ENCODE measurements at places on chromosomes 4 and X. TPM values are rescaled to one million over a fixed set of nuclear protein-coding genes. Genes with fewer than 3 reads are reported as not detected.

MAGEE1 gene
- total RNA-seq: 1.8 TPM

- DNase-seq: no peak
These were observed 126.7 kb downstream of the RBM47 start for GRCh38 chr4:40502934-40503333.

DNA sequence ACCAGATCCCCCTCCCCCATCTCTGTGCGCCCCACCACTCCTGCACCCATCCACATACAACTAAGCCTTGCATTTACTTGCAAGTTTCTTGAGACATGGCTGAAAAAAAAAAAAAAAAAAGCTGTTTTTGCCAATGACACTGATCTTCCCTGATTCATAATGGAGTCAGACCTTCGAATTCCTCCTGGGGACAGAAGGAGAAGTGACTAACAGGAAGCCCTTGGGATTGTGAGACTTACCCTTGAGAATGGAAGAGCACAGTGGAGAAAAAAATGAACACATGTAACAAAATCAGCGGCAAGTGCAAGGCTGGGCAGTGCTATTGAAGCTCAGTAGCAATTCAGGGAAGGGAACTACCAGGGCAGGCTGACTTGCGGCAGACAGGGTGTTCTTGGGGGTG lies 288.4 kb downstream of the BCOR start:
- no peak for DNase-seq

PLXNB3 gene
- total RNA-seq: 2.3 TPM

DCLK2 gene
- total RNA-seq: 13.4 TPM

DKK2 gene
- total RNA-seq: 1.5 TPM

DNA sequence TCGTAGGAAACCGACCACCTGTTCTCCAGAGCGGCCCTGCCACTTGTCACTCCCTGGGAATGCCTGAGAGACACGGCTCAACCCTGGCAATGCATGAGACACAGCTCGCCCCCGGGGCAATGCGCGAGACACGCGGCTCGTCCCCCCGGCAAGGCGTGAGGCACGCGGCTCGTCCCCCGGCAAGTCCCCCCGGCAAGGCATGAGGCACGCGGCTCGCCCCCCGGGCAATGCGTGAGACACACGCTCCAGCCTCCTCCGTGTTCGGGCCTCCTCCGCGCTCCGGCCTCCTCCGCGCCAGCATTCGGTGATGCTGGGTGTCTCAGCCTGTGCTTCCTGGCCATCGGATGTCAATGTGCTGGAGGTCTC lies 27.5 kb upstream of the CPLX1 start:
- no peak for DNase-seq

- no peak for DNase-seq
These were observed 20.6 kb downstream of the CCNQ start for GRCh38 chrX:153578200-153578835.

- DNase-seq: no peak
These were observed 813.5 kb upstream of the SLIT2 start for GRCh38 chr4:19438233-19438632.

DNA sequence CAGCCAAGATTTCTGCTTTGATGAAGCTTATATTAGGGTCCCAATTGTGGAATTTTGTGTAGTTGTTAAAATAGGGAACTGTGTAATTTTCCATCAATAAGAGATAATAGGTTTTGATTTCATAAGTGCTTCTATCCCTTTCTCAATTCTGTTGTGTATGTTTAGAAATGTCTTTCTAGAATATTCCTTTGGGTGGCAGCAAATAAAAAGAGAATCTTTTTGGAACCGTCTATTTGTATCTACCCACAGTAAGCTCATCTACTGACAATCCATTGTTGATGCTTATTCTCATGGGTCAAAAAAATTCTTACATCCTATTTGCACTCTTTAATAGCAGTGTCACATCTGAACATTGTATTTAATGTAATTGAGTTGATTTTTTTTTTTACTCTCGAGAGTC lies 61.7 kb downstream of the TMA16 start:
- no peak for DNase-seq

DNA sequence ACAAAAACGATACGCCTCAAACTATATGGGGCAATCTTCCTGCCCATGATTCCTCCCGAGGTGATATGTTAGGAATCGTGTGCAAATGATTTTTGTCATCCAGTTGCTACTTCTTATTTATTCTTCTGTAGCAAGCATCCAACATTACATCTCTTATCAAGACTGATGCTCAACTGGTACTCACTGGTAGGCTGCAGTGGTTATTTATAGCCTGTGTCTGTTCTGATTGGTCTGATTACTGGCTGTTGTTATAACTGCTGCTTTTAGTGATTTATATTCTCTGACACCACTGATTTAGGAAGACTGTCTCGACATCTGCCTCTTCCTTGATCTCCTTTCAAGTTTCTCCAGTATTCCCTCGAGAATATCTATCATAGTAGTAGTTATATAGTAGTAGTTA lies 165.8 kb downstream of the LARP7 start:
- no peak for DNase-seq

DNA sequence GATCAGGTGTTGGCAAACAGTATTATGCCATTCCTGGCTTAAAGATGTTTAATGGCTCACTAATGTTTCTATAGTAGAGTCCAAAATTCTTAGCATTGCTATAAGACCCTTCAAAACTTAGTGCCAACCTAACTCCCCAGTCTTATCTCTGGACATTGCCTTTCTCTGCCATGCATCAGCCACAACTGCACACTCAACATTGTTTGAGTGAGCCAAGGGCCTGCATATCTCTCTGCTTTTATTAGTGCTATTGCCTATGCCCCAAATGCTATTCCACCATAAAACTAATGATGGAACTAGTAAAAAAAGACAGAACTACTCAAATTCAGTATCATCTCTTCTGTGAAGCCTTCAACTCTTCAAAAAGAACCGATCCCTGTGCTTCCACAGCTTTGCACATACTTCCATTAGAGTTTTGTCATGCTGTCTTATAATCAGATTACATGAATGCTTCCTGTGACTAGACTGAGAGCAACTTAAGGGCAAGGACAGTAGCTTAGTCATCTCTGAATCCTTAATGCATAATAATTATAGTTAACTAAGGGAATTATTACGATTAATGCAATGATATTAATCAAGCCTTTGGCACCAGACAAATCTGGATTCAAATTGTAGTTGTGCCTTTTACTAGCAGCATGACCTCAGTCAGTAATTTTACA lies 53.7 kb downstream of the CHM start:
- no peak for DNase-seq

DNA sequence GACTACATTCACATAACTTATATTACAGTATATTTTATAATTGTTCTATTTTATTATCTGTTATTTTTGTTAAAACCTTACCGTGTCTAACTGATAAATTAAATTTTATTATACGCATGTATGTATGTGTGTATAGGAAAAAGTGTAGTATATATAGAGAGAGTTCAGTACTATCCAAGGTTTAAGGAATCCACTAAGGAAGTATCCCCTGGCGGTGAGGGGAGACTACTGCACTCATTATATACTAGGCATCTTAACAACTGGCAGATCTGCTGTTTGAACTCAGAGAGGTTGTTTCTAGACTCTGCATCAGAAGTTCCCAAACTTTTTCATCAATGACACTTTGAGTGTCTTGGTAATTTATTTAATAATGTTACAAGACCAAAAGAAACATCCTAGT lies 70.9 kb downstream of the NDST4 start:
- no peak for DNase-seq

TLR2 gene
- total RNA-seq: 19.1 TPM

GRCh38 chr4:7519638-7520376 lies 85.1 kb upstream of the PSAPL1 start:
- DNase-seq: no peak

GRCh38 chrX:626745-627509 lies 3.7 kb upstream of the SHOX start:
- no peak for DNase-seq

DNA sequence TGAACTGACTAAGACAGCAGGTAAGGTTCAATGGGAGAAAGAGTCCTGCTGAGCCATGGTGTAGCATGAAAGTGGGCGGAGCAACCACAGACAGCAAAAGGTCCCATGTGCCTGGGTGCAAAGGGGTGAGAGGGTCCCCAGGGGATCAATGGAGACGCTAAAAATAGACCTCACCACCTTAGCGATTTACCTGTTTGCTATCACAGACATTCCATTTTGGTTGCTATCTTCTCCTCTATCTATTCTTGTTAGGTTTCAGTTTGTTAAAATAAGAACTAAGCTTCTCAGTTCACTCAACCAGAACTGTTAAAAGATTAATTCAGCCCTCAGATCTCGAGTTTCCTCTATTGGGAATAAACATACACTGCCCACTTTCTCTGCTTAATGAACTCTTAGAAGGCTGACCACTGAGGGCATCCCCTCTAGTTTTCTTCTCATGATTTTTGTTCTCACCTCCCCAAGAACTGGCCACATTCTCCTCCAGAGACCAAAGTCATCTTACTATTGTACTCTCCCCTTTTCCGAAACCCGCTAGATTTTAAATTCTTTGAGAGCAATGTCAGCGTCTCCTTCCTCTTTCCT lies 136.7 kb downstream of the PARM1 start:
- no peak for DNase-seq

DNA sequence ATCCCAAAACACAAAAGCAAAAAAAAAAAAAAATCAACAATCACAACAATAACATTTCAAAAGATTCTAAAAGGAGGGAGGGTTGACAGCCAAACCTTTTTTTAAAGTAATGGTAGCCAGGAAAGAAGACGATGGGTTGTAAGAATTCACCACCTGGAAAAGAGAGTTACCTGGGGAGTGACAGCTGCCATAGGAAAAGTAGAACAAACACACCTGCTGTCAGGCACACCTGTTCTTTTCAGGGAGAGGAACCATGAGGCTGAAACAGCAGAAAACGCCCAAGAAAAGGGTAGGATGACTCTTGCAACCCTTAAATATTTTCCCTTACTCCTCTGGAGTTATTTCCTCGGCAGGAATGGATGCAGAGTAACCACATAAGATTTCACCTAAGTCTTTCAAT lies 388.4 kb upstream of the TEX13C start:
- no peak for DNase-seq

GRCh38 chr4:7239844-7240243 lies 47.5 kb downstream of the SORCS2 start:
- no peak for DNase-seq

DNA sequence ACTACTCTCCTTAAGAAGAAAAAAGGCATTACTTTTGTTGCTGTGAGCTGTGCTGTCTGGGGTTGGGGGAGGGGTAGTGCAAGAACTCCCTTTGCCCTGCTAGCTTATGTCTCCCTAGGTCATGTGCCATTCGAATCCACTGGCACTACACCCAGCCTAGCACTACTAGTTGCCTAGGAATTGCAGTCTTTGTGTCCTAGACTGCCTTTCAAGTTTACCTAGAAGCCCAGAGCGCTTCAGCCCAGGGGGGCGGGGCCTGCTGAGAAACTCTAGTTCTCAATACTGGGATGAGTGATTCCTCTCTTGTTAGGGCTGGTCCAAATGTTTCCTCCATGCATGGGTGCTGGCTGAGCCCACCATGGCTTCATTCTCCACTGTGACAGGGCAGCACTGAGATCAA lies 1011.5 kb downstream of the PCDH19 start:
- DNase-seq: no peak

DNA sequence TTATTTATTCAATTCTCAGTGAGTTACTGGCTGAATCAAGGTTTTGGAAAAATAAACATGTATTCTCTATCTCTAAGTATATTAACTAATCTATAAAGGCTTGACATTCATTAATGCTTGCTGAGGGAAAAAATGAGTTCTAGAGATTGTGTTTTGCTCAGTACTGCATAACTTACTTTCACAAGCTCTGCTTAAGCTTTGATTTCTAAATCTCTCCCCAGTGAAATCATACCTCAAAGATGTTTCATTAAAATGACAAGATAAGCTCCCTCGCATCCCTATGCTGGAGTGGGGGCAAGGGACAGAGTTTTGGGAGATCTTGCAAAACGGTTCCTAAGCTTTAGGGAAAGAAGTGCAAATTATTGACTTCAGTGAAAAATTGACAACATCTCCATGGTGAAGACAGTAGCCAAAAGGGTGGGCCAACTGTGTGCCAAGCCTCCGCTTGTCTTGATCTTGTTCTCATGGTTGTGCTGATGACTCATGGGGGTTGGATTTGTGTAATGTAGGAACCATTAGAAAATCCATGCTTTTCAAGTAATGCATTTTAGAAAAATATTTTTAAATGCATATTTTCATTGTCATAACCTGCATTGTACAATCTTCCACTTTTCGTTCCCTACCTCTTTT lies 521.4 kb downstream of the RPA4 start:
- no peak for DNase-seq

GPRASP1 gene
- 49.9 TPM for total RNA-seq

DNA sequence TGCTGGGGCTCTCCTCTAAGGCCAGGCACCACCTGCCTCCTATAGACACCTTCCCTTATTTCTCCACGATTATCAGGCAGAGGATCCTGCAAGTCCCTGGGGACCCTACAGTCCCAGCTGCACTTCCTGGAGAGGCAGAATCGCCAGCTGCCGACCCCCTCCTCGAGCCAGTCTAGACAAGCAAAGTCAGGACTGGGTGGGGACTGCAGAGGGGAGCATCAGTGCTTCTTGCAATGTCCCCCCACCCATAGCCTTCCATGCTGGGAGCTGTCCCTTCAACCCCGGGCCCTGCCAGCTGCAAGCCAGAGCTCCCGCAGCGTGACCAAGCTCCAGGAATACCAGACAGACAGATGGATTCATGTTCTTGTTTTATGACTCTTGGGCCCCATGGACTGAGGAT lies 1.4 kb upstream of the CRMP1 start:
- DNase-seq: no peak

DNA sequence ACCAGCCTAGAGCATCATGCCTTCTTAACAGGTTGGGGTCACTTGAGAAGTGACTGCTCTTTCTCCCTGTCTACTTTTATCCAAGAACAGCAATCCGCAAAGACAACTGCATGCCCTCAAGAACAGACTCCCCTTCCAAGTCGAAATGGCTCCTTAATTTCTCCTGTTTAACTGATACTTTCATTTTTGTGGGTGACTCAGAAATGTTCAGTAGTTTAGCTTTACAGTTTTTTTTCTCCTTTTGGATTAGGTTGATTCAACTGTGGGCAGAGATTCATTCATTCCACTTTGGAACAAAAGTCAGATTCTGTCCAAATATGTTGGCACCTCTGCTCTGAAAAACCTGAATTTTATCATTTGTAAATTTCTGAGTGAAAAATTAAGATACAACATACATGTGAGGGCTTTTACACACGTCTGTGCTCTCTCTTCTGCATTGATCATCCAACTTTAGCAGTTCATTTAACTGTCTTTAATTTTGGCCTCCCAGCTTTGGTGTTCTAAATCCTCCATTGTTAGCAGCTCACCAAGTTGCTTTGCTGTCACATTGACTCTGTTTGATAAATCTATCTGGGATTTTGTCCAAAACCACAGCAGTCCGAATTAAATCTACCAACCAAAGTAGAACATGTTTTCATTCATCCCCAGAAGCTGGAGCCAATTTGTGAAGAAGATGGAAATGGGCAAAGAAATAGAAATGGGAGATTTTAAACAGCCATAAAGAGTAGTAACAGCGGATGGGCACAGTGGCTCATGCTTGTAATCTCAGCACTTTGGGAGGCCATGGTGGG lies 50.0 kb downstream of the HOPX start:
- DNase-seq: no peak

GRCh38 chr4:118918388-118918787 lies 29.7 kb downstream of the SYNPO2 start:
- DNase-seq: no peak

All from uterus (tissue), 4 donors.